Ecto neural progenitor cell (in vitro differentiated cells): ENCODE measurements at places on chromosomes 13 and 19.

- DNase-seq, result no peak
Measured at GRCh38 chr19:4970558-4971423, 1.9 kb downstream of the KDM4B start.

DNA sequence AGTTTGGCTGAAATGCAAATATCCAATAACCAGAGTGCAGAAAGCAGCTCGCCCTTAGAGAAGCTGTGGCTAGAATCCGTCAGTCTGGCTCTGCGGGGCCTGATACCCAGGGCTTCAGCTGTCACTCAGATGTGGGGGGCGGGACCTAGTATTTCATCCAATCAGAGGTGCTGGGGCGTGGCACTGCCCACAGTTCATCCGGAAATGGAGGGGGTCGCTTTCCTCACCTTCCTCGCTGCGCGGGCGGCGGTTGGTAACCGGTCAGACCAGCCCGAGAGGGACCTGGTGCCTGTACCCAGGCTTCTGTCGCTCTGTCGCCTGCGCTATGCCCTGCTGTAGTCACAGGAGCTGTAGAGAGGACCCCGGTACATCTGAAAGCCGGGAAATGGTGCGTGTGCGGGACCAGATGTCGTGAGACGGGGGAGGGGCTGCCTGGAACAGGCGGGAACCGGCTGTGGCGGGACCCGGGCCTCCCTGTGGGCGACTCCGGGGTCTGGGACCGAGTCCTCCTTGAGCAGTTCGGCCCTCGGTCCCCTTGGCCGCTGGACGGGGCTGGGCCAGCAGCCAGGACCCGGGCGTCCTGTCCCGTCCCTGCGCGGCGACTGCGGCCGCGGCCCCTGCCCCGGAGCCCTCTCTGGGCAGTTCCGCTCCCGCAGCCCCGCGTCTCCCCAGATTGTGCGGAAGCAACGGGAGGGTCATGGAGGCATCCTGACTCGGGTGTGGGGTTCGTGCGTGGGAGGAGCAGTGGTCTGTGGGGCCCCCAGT is at the start of gene ZNF700:
TSS of gene ZNF700 (plus strand) at position 222 of the 765 bp plus-strand sequence. CDS start at position 326, 104 bp downstream.
- DNase-seq, result peak; percentile 94

DNA sequence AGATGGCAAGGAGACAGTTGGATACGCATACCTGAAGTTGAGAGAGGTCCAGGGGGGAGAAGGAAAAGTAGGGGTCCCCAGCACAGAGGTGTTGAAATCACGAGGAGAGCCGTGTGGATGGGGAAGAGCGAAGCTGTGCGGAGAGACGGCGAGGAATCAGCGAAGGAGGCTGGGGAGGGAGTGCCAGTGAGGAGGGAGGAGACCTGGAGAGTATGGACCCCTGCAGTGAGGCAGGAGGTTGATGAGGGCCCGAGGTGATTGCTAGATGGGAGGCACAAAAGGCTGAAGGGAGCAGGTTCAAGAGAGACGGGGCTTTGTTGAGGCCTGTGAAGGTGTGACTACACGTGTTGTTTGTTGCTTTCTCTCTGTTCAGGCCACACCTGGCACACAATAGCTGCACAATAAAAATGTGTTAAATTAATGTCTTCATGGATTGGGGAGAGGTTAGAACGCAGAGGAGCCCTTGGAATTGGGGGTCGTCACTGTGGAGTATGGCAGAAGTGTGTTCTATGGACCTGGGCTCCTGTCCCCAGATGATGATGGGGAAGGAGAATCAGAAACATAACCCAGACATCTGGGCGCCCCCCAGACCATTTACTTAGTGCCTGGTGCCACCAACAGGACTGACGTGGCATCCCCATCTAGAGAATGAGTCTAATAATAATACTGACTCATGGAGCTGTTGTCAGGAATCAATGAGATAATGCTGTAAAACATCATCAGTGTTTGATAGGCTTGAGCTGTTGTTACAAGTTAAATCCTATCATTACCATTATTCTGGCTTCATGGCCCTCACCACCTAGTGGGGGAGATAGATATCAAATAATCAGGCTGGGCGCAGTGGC is 137.5 kb downstream of the SIPA1L3 start:
- DNase-seq, result no peak

GRCh38 chr13:26168237-26168814 is 53.8 kb downstream of the RNF6 start:
- DNase-seq, result no peak

DNA sequence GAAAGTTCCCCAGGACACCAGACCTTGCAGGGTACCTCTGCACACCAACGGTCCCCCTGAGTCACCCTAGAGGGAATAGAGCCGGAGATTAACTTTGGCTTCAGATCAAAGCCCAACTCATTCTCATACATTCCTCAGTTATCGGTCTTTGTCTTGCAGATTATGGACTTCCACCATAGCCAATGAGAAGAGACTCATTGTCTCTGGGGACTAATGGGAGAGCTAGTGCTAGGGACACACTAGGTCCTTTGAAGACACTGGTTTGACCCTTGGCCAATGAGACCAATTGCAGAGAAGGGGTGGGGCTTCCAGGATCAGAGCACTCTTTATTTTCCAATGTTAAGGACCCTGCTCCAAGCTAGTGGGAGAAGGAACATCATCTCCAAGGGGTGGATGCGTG is 6.1 kb downstream of the KLK7 start:
- no peak for DNase-seq

GRCh38 chr13:42022796-42023493 is 25.5 kb upstream of the DGKH start:
- DNase-seq, result no peak

DNA sequence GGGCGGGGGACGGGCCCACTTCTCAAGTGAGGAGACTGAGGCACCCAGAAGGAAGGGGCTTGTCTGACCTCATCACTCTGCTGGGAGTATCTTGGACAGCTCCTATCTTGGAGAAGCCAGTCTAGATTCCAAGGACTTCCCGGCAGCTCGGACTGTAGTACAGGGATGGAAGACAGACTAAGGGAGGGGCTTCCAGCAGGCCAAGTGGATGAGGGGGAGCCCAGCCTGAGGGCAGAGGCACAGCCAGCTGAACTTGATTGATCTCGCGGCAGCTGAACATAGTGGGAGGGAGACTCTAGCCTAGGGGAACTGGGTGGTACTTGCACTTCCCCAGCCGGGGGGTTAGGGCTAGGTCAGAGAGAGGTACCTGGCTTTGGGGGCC is 711 bp downstream of the CILP2 start:
- no peak for DNase-seq

GRCh38 chr19:14409146-14410023 is 9.8 kb downstream of the DDX39A start:
- no peak for DNase-seq

DNA sequence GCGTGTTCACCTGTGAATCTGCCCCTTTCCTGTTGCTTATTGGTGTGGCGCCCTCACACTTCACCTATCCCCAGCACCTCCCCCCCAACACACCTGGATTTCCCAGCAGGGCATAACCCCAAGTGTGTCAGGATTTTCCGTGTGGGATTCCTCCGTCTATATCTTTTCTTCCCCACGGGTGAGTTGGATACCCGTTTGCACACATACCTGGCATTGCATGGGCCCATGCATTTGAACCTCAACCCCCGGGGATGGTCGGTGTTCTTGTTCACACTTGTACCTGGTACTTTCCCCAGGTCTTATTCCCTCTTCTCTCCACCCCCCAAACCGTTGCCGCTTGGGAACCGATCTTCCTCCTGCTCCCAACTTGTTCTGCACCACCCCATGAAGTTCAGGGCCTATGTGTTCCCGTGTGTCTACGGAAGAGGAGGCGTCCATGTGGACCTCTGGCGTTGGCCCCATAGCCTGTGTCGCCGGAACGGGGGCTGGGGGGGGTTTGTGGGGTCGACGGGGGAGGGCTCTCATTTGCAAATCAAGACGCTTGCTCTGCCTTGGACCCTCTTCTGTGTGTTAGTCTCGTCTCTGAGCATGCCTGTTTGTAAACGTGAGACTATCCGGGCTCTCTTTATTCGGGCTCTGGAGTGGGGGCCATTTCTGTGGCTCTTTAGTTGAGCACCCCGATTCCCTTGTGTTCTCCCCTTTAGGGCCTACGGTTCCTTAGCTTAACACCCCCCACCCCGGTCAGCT is 1.7 kb downstream of the PRR12 start:
- DNase-seq, result no peak

DNA sequence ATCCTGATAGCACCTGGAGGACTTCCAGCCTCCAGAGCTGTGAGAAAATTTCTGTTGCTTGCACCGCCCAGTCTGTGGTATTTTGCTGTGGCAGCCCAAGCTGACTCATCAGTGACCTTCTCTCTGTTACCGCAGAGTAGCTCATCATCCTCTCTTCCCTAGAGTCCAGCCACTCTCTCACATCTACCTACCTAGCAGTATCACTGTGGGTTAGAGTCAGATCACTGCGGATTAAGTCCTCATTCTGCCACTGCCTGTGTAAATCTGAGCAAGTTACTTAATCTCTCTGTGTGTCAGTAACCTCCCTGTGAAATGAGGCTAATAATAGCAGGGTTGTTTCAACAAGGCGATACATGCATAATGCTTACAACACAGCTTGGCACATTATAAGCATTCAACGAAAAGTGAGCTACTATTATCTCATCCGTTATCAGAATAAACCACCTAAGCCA is 40.3 kb upstream of the USPL1 start:
- DNase-seq, result no peak

GRCh38 chr13:27079421-27079958 is 92.1 kb downstream of the USP12 start:
- no peak for DNase-seq

DNA sequence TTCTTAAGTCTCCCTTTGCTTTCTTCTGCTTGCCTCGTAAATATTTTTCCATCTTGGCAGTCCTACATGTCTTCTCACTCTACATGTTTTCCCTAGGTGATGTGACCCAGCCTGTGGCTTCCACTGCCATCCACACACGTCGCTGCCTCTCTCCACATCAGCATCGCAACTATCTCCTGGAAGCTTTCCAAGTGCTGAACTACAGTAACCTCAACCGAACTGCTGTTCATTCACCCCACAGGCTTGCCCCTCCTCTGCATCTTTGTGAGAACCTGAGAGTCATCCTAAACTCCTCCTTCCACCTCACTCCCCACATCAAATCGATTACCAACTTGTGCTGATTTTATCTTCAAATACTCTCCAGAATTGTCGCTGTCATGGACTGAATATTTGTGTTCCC is 41.2 kb upstream of the USPL1 start:
- no peak for DNase-seq

GRCh38 chr13:94280349-94280748 is 199.1 kb downstream of the DCT start:
- no peak for DNase-seq

GRCh38 chr19:35909684-35910035 is 1.6 kb upstream of the TYROBP start:
- DNase-seq, result no peak

DNA sequence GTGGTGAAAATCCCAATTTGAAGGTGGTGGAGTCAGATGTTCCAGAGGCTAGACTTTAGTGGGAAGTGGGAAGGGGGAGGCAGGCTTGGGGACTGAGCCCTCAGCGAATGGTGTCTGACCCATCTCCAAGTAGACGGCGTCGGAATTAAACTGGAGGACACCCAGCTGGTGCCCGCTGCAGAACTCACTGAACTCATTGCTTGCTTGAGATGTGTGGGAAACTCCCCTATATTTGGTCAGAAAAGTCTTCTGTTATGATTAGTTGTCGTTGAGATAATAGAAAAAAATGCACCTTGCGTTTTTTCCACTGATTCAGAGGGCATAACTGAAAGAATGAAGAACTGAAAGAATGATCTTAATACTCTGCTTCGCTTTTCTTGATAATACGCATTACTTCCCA is 871 bp upstream of the ZNF583 start:
- no peak for DNase-seq

GRCh38 chr19:38852231-38853044 is 2.7 kb upstream of the HNRNPL start:
- DNase-seq, result peak; percentile 63

DNA sequence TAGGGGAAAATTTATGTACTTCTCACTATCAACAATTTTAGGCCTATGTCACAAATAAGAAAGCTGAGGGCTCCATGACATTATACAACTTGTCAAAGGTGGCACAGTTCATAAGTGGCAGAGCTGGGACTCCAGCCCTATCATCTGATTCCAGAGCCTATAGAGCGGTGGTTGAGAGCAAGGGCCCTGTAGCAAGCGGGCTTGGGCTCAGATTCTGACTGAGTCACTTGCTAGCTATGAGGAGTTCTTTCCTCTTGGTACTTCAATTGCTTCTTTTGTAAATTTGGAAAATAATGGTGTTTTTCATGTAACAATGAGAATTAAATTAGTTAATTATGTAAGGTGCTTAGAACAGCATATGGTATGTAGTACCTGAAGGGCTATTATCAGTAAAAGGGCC is 28.7 kb upstream of the FAM216B start:
- no peak for DNase-seq

DNA sequence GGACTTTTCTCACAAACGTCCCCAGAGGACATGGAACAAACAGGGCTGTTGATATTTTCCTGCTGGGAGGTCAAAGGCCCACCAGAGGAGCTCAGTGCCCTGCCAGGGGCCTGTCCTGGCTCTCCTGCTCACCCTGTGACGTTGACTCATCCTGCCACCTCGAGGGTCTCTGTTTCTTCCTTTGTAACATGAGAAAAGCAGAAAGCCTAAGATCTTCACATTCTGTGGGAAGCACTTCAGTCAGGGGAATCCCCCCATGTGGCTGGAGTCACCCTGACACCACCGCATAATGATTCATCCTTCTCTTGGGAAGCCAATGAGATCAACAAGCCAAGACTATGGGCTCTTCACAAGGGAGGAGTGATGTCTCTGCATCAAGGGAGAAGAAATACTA is 147.9 kb downstream of the KATNAL1 start:
- no peak for DNase-seq
